ENCODE measurements at places on chromosomes 4 and X.

GRCh38 chr4:56704089-56704871, 23.2 kb upstream of the HOPX start:
- DNase-seq: peak; percentile 11

DNA sequence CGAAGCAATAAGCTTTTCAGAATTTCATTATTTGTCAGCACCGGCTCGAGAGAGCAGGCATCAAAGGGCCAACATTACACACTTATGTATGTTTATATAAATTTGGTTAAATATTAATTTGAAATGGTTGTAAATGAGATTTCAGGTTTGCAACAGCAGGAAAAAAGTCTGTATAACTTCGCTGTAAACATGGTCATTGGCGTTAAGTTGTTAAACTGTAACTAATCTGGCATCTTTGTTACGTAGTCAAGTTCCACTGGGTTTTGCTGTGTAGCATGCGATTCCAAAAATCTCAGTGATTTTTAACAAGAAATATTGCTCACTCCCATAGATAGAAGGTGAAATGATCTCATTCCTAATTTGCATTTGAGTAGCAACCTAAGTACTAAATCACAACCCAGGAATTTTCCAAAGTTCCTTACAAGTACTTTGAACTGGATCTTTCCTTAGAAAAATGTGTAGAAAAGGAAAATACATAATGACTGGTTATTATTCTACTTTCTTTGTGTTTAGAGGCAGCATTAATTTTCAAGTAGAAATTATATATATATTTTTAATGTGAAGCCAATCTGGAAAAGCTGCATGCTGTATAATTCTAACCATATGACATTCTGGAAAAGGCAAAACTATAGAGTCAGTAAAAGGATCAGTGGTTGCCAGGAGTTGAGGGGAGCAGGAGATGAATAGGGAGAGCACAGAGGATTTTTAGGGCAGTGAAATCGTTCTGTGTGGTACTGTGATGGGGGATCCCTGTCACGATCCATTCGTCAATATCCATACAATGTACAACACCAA, 222.1 kb downstream of the CBR4 start:
- no peak for DNase-seq

DNA sequence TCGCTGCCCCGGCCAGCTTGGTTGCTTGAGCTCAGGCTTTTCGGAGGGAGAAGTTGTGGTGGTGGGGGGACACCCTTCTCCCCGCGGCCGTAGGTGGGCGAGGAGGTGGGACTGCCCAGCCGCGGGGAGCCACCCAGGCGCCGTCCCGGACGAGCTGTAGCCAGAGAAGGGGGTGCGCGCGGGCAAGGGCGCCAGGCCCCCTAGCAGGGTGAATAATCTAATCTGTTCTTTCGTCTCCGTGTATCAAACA, 3.1 kb downstream of the MID1IP1 start:
- DNase-seq: no peak

GRCh38 chr4:92235731-92236130, 68.0 kb upstream of the GRID2 start:
- DNase-seq: no peak

GRCh38 chrX:24498181-24498580, 33.1 kb downstream of the PDK3 start:
- DNase-seq: no peak
